K562 (cell line): ENCODE measurements at places on chromosomes 5 and 9.

- DNase-seq: no peak
- no peaks in the 10 kb centered on the region; the same call in 2 of the 3 replicates for H3K36me3 ChIP-seq
- no peaks in the 10 kb centered on the region for H3K27me3 ChIP-seq
- H3K4me3 ChIP-seq: no peak overlapping the region
These were observed 19.5 kb downstream of the RXRA start for GRCh38 chr9:134345737-134346136.

GRCh38 chr9:91155746-91156376, 205.9 kb downstream of the AUH start:
- DNase-seq: no peak
- H3K4me3 ChIP-seq: no peak overlapping the region
- H3K27ac ChIP-seq: no peak overlapping the region
- H3K4me1 ChIP-seq: no peaks in the 10 kb centered on the region; the same call in 1 of the 3 replicates

DNA sequence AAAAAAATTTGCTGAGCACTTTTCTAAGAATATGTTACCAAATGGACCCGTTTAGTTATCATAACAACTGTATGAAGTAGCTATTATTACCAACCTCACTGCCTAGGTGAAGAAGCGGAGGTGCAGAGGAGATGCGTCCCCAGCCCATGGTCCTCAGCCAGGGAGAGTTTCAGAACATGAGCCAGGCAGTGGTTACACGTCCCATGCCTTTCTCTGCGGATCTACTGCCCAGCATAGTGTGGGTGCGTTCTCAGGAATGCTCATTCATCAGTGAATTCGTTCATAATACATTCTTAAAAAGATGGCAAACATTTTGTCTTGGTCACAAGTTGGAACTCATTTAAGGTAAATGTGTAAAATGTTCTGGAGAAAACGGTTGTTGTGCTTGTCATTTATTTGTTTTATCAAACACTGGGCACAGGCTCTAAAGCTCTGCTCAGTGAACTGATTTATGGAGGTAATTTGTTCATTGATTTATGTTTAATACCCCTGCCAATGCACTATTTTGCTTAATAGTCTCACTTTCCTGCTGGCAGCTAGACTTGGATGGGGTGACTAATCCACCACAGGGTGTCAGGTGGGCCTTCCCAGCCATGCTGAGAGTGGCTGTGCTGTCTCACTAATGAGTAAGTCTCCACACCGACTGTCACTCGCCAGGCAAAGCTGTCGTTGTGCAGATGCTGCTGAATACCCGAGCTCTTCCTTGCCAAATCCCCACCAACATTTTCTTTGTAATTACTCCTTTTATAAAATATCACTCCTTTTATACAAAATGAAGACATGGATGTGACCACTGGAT, 248.8 kb downstream of the TENT4A start:
- no peaks in the 10 kb centered on the region for H3K27me3 ChIP-seq
- H3K36me3 ChIP-seq: no peaks in the 10 kb centered on the region
- no peak overlapping the region for H3K27ac ChIP-seq
- H3K4me3 ChIP-seq: no peak overlapping the region
- no peaks in the 10 kb centered on the region for H3K4me1 ChIP-seq
- no peak for DNase-seq

DNA sequence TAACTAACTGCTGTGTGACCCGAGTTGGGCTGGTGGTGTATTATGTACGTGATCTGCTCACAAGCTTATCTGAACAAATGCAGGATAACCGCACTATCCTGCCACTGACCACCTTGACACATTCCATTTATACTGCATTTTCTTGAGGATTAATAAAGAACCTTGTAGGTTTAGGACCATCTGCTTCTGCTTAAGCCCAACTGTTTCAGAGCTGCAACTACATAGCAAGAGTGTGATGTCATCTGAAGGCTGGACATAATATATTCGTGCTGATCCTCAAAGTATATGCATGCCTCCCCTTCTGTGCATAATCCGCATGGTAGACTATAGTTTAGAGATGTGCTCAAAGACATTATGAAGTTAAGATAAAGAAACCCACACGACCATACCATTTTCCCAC, 435.9 kb downstream of the BNC2 start:
- no peaks in the 10 kb centered on the region for H3K4me1 ChIP-seq
- no peaks in the 10 kb centered on the region for H3K27me3 ChIP-seq
- no peak overlapping the region for H3K27ac ChIP-seq
- DNase-seq: no peak
- no peaks in the 10 kb centered on the region for H3K36me3 ChIP-seq

- H3K27me3 ChIP-seq: no peaks in the 10 kb centered on the region
- no peaks in the 10 kb centered on the region for H3K36me3 ChIP-seq
- no peaks in the 10 kb centered on the region for H3K4me1 ChIP-seq
- H3K4me3 ChIP-seq: no peak overlapping the region
- H3K27ac ChIP-seq: no peak overlapping the region
These were observed 9.7 kb downstream of the GRIA1 start for GRCh38 chr5:153500178-153500577.

DNA sequence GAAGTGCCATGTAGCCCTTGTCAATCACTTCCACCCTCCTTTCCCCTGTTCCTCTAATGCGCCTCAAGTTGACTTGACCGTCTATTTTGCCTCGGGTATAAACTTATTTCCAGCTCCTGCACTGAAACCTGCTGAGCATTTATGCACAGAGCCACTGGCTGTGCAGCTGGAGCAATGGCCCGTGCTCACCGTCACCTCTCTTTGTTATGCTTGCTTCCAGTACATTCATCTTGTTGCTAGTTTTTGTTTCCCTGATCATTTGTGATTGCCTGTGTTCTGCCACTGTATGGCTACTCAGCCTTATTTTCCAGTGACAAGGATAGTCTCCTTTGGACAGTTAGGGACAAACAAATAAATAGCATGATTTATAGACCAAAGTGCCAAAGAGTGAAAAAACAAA, 183.1 kb upstream of the C9orf72 start:
- H3K27ac ChIP-seq: no peak overlapping the region
- H3K4me1 ChIP-seq: no peaks in the 10 kb centered on the region
- no peaks in the 10 kb centered on the region for H3K36me3 ChIP-seq
- no peak for DNase-seq
- H3K4me3 ChIP-seq: no peak overlapping the region

- H3K36me3 ChIP-seq: no peaks in the 10 kb centered on the region
- no peaks in the 10 kb centered on the region for H3K4me1 ChIP-seq
- no peaks in the 10 kb centered on the region for H3K27me3 ChIP-seq
- DNase-seq: no peak
- no peak overlapping the region for H3K27ac ChIP-seq
These were observed 322.4 kb downstream of the TMEM167A start for GRCh38 chr5:82754759-82755158.

DNA sequence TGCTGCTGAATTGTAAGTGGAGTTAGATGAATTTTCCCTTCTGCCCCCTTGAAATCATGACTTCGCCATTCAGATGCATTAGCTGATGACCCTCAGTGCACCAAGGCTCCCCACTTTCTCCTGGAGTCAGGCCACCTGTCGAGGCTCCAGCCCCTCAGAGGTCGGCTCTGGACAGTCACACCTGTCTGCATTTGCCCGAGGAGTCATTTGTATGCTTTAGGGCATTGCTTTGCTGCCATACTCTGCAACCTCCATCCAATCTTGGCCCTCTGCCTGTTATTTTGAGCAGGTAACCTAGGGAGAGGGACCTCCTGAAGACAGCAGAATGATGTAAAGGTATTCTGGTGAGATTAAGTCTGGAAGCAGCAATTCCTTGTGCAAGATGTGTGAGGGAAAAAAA, 144.8 kb downstream of the MACROH2A1 start:
- H3K27ac ChIP-seq: no peak overlapping the region
- no peak overlapping the region for H3K4me3 ChIP-seq
- H3K36me3 ChIP-seq: no peaks in the 10 kb centered on the region
- H3K27me3 ChIP-seq: no peaks in the 10 kb centered on the region
- no peak for DNase-seq

DNA sequence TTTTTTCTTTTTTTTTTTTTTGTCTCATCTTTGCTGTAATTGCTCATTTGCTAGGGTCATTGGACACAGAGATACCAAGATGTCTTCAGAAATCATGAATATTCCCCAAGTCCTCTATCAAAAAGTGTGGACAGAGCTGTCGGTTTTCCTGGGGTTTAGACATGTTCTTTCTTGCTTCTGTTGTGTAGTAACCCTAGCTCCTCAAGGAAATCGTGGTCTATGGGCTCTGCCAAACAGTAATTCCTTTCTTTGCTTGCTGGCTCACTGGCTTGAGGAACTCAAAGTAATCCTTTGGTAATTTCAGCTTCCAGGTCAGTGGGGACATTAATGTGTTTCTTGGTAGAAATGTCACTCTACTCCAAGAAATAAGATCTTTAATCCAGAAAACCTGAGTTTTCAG, 101.7 kb downstream of the TMC1 start:
- H3K27ac ChIP-seq: no peak overlapping the region
- no peaks in the 10 kb centered on the region for H3K4me1 ChIP-seq
- H3K27me3 ChIP-seq: peaks cover 10% of the 10 kb centered on the region
- H3K4me3 ChIP-seq: no peak overlapping the region

DNA sequence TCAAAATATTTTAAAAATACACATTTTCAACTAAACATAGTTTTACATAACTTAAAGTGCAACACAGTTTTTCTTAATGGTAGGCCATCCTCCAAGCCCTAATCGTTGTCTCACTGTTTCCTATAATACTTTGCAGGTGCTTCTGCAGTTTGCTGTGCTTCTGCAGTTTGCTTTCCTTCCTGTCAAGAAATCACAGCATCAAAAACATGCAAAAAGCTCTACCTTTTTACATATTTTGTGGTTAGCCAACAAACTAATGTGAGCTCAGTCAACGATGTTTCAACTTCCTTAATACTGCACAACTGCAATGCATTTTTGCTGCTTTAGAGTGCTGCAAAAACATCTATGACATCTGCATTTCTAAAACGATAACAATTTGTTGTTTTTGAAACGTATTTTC, 25.2 kb downstream of the EMB start:
- H3K27ac ChIP-seq: no peak overlapping the region
- H3K4me1 ChIP-seq: no peaks in the 10 kb centered on the region
- DNase-seq: no peak
- no peaks in the 10 kb centered on the region for H3K27me3 ChIP-seq
- H3K4me3 ChIP-seq: no peak overlapping the region
- H3K36me3 ChIP-seq: no peaks in the 10 kb centered on the region

- DNase-seq: peak; percentile 79
- H3K27ac ChIP-seq: no peak overlapping the region
- no peaks in the 10 kb centered on the region for H3K4me1 ChIP-seq
These were observed 74.5 kb upstream of the BARHL1 start for GRCh38 chr9:132507670-132508469.

DNA sequence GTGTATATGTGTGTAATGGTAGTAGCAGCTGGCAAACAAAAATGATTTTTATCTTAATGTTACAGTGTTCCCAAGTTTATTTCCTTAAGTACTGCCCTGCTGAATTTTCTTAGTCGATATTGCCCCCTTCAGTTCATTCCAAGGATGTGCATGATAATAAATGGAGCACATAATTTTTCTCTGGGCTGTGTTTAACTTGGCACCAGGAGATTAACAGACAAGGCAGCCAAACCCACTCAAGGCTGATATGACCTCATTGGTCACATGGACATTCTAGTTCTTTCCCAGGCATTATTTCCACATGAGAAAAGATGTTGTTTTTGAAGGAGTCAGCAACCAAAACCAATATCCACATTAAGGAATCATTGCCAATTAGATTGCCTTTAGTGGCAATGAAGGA, 61.8 kb downstream of the COX7C start:
- H3K27me3 ChIP-seq: no peaks in the 10 kb centered on the region
- DNase-seq: peak; percentile 13
- no peaks in the 10 kb centered on the region for H3K4me1 ChIP-seq
- H3K27ac ChIP-seq: no peak overlapping the region
- H3K4me3 ChIP-seq: no peak overlapping the region

- peaks cover 5% of the 10 kb centered on the region; the same call in 1 of the 2 replicates for H3K27me3 ChIP-seq
- no peak overlapping the region for H3K4me3 ChIP-seq
- H3K36me3 ChIP-seq: no peaks in the 10 kb centered on the region
- H3K27ac ChIP-seq: no peak overlapping the region
- no peaks in the 10 kb centered on the region for H3K4me1 ChIP-seq
These were observed 38.1 kb downstream of the INSYN2B start for GRCh38 chr5:169942181-169942580.

GRCh38 chr5:150183436-150183835, 6.4 kb upstream of the SLC6A7 start:
- H3K4me3 ChIP-seq: no peak overlapping the region
- H3K27ac ChIP-seq: no peak overlapping the region
- no peak for DNase-seq

DNA sequence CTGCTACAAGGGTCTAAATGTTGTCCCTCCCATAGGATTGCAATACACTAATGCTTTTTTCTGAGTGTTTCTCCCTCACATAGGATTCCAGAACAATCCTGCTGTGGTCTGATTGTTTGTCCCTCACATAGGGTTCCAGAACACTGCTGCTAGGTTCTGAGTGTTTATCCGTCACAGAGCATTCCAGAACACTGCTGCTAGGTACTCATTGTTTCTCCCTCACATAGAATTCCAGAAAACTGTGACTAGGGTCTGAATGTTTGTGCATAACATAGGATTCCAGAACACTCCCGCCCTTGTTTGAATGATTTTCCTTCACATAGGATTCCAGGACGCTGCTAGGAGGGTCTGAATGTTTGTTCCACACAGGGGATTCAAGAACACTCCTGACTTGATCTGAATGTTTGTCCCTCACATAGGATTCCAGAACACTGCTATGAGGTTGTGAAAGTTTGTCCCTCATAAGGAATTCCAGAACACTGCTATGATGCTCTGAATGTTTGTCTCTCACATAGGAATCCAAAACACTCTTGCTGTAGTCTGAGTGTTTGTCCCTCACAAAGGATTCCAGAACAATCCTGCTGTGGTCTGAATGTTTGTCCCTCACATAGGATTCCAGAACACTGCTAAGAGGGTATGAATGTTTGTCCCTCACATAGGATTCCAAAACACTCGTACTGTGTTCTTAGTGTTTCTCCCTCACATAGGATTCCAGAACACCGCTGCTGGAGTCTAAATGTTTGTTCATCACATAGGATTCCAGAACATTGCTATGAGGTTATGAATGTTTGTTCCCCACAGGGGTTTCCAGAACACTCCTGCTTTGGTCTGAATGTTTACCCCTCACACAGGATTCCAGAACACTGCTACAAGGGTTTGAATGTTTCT, 213.5 kb downstream of the FOXD4L6 start:
- no peak overlapping the region for H3K4me3 ChIP-seq
- H3K4me1 ChIP-seq: no peaks in the 10 kb centered on the region
- no peaks in the 10 kb centered on the region for H3K36me3 ChIP-seq
- no peaks in the 10 kb centered on the region for H3K27me3 ChIP-seq
- H3K27ac ChIP-seq: no peak overlapping the region

GRCh38 chr5:178576591-178577351, 13.4 kb downstream of the COL23A1 start:
- no peaks in the 10 kb centered on the region for H3K36me3 ChIP-seq
- DNase-seq: no peak
- H3K4me1 ChIP-seq: no peaks in the 10 kb centered on the region; the same call in 1 of the 2 replicates

- no peaks in the 10 kb centered on the region for H3K4me1 ChIP-seq
- no peak overlapping the region for H3K4me3 ChIP-seq
- no peaks in the 10 kb centered on the region for H3K27me3 ChIP-seq
- no peak overlapping the region for H3K27ac ChIP-seq
- H3K36me3 ChIP-seq: no peaks in the 10 kb centered on the region
These were observed 18.4 kb downstream of the FAM219A start for GRCh38 chr9:34440017-34440416.

- peaks cover 46% of the 10 kb centered on the region for H3K36me3 ChIP-seq
- no peak overlapping the region for H3K27ac ChIP-seq
- H3K4me1 ChIP-seq: 0 out of 3 replicates have a peak, but pooled peaks cover 4% of the 10 kb centered on the region
- DNase-seq: no peak
- no peaks in the 10 kb centered on the region for H3K27me3 ChIP-seq
- H3K4me3 ChIP-seq: no peak overlapping the region
These were observed 9.2 kb downstream of the CDC26 start for GRCh38 chr9:113266174-113266573.
